ENCODE measurements at places on chromosomes 3 and 15.

GRCh38 chr3:185929192-185930151 lies 8.3 kb downstream of the TRA2B start:
- no peak for DNase-seq

GRCh38 chr15:71571641-71572040 lies 238.7 kb upstream of the NR2E3 start:
- DNase-seq, result no peak

- no peak for DNase-seq
Measured at GRCh38 chr3:11282250-11283138, 10.3 kb downstream of the ATG7 start.

GRCh38 chr15:63358241-63359029 lies 23.2 kb downstream of the CA12 start:
- no peak for DNase-seq

DNA sequence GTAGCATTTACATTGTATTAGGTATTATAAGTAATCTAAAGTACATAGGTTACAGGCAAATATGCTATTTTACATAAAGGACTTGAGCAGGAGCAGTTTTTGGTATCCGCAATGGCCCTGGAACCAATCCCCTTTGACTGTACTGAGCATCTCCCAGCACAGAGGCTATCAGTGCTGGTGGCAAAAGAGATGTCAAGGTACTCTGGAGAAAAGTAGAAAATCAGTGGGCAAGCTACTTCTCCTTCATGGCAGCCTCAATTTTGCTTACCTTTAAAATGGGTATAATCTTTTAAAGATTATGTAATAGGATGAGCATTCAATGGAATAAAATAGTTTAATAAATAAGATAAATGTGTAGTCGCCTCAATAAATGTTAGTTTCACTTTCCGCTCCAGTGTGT lies 56.7 kb upstream of the LMCD1 start:
- DNase-seq, result no peak

GRCh38 chr3:151268267-151269235 lies 9.8 kb downstream of the P2RY14 start:
- no peak for DNase-seq

GRCh38 chr3:121508389-121508788 lies 37.4 kb downstream of the POLQ start:
- no peak for DNase-seq

- DNase-seq, result no peak
Measured at GRCh38 chr3:72426618-72427397, 421.4 kb downstream of the SHQ1 start.

GRCh38 chr3:194690501-194691372 lies 5.1 kb downstream of the FAM43A start:
- DNase-seq, result no peak

DNA sequence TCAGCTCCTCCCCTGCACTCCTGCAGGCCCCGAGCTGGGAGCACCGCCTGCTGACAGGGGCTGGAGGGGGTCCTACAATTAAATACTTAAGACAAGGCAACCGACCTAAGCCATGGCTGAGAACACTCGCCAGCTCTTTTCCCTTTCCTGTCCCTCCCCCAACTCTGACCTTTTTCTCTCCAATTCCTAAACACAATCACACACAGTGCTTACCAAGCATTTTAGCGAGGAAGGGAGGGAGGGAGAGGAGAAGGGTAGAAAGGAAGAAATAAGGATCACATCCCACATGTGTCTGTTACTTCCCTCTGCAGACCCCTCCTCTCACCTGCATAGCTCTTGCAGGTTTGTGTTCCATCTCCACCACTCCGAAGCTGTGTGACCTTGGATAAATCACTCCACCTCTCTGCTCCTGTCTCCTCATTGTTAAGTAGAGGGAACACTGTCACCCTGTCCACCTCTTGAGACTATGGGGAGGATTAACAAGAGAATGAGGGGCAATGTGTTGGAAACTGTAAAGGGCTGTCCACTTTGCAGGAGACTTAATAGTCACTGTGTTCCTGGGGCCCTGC lies 63.6 kb downstream of the CYP11A1 start:
- no peak for DNase-seq

- DNase-seq, result no peak
Measured at GRCh38 chr3:177978946-177979345, 557.3 kb upstream of the KCNMB2 start.

DNA sequence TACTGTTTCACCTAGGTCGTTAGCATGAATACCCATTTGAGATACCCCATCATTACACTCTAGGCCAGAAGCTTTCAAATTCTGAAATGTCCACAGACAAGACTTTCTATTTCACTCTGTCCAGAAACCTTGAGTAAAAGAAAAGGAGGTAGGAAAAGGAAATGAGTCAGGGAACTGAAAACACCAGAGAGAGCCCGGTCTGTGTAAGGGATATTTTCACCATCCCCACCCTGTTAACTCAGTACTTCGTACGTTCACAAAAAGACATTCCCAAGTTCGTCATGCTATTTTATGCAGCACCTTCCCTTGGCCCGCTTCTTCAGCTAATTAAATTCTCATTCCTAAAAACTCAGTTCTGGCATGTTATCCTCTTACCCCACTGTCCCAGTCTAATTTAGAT lies 89.4 kb upstream of the SOX2 start:
- no peak for DNase-seq

GRCh38 chr3:147341727-147342126 lies 64.6 kb downstream of the ZIC4 start:
- DNase-seq, result no peak

DNA sequence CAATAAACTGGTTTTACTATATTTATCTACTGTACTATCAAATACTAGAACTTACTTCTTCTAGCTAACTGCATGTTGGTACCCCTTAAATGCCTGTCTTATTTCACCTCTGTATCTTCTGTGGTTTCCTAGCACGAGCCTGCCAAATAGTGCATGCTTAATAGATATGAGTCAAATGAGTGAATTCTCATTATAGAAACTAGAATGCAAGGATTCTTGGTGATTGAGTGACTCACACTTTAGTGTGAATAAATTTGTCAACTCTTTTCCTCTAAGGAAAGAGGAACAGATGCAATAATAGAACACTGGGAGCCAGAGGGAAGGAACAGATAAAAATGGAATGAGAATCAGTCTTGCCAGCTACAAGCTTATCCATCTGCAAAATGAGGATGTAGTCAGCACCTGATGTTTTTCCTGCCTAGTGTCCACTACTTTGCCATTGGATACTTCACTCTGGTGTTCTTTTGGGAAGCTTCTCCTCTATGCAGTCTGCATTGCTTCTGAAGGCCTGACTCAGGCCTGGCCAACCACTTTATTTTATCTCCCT lies 189.1 kb upstream of the CADPS start:
- no peak for DNase-seq

DNA sequence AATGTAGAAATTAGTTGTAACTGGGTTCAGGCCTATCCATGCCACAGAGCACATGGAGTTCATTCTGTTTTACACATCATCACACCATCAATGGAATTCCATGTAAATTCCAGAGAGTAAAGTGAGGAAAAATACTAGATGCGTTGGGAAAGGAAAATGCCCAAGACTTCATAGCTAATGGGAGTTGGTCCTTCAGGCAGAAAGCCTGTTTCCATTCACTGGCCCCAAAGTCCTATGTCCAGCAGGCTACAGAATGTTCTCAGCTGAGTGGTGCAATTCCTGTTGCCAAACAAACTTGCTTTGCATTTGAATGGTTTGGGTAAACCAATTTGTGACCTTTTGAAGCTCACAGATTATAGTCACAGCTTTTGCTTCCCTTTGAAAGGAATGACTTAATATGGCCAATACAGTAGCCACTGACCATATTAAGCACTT lies 164.6 kb upstream of the PFN2 start:
- no peak for DNase-seq

GRCh38 chr3:111956995-111957734 lies 21.7 kb upstream of the ABHD10 start:
- no peak for DNase-seq

DNA sequence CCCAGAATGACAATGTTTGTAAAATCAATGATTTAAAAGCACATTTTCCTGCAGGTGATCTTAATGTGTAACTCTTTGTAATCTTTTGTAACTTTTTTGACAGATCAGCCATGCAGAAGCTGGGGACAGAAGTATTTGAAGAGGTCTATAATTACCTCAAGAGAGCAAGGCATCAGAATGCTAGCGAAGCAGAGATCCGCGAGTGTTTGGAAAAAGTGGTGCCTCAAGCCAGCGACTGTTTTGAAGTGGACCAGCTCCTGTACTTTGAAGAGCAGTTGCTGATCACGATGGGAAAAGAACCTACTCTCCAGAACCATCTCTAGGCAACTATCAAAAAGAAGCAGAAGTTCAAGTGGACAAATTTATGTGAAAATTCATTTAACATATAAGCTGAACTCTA lies 32.1 kb upstream of the NUDT16 start:
- DNase-seq, result no peak

DNA sequence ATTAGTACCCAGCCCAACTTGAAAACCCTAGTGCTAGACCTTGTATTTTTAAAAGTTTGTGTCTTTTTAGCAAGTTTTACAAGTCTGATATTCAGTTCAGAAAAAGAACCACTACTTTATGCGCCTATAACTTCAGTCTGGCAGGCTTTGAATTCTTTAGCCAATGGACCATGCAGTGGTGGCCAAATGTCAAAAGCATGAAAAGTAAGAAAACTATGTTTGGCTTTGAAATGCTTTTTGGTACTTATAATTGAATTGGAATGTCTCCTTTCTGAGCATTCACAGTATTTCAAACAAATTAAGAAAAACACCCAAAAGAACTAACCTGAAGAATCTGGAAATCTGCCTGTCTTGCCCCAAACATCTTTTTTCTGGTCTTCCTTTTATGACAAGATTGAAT lies 12.8 kb downstream of the WDR48 start:
- DNase-seq, result no peak

DNA sequence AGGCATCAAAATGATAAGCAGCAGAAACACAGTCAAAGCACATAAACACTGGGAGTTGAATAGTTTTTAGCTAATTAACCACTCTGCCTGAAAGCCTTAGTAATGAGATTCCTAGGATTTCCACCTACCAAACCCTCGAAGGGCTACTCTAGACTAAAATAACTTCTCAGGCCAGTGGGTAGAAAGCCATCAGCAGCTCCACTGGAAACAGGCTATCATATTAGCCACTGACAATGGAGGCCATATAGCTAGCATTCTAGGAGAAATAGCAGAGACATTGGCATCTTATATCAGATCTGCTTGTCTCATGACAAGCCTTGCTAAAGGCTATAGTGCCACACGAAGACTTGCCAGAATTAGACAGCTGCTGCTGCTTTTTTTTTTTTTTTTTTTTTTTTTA lies 4.5 kb upstream of the CAPN3 start:
- DNase-seq, result no peak

DNA sequence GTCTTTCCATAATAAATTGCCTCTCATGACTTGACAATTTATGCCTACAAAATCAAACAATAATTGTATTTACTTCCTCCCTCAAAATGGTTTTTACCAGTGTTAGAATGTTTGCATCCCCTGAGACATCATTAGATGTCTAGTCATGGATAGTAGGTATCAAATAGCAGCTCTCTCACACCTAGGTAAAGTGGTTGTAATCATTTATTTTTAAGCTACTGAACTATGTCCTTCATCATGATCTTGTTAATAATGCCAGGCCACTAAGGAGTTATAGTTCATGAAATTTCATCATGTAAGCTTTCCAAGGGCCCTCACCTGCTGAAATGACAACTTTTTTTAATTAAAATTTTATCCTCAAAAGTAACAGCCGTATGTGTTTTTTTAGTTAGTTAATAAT lies 134.1 kb downstream of the ARPP21 start:
- DNase-seq, result no peak

DNA sequence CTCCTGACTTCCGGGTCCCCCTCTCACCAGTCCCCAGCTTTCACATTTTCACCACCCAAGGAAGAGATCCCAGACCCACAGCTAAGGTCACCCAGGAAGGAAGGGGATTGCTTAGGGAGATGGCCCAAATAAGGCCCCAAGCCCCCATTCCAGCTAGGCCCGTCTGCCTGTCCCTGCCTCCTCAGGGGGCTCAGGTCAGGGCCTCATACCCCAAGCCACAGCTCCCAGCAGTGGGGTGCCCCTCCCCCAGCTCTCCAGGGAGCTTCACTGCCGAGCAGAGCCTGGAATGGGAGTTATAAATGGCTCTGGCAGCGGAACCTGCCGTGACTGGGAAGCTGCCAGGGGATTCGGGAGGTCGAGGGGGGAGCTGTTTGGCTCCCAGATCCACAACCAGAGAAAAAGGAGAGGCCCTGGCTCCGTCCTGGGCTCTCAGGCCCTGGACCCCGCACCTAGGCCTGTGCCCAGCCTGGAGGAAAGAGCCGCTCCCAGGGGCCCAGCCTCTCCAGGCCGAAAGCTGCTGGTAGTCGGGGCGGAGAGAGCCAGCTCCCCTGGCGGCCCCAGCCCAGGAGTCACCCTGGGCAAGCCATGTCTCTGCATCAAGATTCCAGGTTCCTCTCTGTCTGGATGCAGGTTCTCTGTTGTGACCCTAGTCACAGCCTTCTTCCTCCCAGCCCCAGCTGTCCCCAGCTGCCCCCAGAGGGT lies 550 bp downstream of the CCDC9B start:
- DNase-seq, result peak; percentile 35
